ENCODE measurements at places on chromosomes 1 and 21. TPM values are rescaled to one million over a fixed set of nuclear protein-coding genes. Genes with fewer than 3 reads are reported as not detected.

DNA sequence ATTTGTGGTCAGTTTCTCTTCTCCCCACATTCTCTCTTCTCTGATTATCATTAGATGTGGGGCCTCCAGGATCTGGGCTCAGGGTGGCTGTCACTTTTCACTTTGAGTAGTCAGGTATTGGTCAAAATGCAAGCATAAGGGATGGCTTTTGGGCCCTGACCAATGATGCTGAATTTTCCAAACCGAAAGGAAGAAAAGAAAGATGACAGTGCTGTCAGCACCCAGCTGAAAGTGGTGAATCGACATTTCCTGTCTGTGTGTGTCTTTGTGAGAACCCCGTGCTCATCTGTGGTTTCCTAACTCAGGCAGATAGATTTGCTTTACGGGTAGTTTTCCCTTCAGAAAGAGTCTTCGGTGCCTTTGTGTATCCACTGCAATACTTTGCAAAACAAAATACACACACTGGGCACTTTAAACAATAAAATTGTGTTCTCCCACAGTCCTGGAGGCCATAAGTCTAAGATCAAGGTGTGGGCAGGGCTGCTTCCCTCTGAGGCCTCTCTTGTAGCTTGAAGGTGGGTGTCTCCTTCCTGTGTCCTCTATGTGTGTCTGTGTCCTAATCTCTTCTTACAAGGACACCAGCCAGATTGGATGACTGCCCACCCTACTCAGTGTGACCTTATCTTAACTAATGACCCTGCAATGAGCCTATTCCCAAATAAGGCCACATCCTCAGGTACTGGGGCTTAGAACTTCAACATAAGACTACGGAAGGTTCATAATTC, 274.8 kb upstream of the AJAP1 start:
- DNase-seq: no peak

DNA sequence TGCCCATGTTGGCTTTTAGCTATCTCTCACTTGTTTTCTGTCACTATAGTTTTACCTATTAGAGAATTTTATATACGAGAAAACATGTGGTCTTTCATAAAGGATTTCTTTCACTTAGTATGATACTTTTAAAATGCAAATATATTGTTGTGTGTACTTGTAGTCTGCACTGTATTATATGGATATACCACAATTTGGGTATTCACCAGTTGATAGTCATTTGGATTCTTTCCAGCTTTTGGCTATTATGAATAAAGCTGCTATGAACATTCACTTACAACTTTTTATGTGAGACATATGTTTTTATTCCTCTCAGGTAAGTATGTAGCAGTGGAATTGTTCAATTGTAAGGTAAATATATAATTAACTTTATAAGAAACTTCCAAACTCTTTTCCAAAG, 441.5 kb downstream of the GPATCH2 start:
- no peak for DNase-seq

GRCh38 chr1:55321942-55322341, 106.8 kb upstream of the USP24 start:
- peak; percentile 80 for DNase-seq

KPRP gene
- total RNA-seq: 0.13 TPM

- DNase-seq: no peak
Measured at GRCh38 chr1:162113419-162113818, 43.9 kb downstream of the NOS1AP start.
